Nucleus accumbens (tissue), 56 donors: ENCODE measurements at places on chromosomes 12 and 14.

DNA sequence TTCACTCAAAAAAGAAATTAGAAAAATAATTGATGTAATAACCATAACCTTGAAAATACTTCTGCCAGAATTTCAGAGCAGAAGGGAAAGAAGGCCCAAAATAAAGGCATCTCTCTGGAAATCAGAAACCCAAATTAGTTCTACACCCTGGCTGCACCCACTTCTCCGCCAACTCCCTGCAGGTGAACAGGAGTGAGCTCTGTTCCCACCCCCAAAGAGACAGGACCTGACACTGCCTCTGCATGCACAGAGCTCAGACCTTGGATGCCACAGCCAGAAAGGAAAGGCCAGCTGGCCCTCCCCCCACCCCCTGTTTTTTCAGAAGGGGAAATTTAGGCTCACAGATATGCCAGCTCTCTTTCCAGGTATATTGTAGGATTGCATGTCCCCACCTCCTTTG is 228.2 kb downstream of the BCL11B start:
- DNase-seq: peak; percentile 44

DNA sequence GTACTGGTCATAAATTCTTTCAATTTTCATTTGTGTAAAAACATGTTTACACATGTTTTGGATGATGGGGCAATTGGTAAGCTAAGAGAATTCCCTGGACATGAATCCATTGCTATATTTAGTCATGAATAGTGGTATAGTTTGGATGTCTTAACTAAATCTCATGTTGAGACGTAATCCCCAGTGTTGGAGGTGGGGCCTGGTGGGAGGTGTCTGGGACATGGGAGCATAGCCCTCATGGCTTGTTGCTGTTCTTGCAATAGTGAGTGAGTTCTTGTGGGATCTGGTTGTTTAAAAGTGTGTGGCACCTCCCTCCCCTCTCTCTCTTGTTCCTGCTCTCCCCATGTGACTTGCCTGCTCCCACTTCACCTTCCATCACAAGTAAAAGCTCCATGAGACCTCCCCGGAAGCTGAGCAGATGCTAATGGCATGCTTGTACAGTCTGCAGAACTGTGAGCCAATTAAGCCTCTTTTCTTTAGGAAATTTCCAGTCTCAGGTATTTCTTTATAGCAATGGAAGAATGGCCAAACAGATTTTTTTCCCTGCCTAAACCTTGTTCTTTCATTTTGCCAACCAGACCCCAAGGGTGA is 33.6 kb downstream of the CTSG start:
- no peak for DNase-seq

DNA sequence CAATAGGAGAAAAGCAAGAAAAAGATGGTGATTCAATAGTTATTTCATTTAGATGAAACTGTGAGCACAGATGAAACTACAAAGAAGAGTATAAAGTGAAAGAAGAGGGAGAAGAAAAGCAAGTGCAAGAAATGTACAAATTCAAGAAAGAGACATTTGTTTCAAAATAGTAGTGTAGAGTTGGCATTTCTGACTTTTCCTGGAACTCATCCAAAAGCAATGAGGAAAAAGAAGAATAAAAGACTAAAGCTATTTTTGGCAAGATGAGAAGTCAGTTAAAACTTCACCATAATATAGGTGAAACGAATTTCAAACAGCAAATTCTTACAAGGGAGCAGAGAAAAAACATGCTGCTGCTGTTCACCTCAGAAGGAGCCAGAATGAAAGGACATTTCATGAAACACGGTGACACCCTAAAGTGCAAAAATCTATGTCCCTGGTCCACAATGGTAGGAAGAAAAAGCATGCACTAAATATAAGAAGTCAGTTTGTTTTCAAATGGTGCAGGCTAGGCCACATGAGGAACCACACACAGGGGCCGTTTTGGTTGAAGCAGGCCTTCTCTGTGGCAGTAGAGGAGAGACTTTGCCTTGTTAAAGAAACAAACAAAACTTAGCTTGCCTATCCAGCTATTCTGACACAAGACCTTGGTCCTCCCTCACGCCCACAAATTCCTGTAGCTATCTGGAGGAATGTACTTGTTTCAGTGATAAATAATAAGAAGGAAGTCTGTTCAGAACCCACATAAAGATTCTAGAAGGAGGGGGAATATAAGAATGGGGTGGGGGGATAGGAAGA is 11.1 kb upstream of the CMAS start:
- DNase-seq: no peak

- no peak for DNase-seq
Observed at GRCh38 chr12:4272424-4273272, 914 bp upstream of the CCND2 start.

DNA sequence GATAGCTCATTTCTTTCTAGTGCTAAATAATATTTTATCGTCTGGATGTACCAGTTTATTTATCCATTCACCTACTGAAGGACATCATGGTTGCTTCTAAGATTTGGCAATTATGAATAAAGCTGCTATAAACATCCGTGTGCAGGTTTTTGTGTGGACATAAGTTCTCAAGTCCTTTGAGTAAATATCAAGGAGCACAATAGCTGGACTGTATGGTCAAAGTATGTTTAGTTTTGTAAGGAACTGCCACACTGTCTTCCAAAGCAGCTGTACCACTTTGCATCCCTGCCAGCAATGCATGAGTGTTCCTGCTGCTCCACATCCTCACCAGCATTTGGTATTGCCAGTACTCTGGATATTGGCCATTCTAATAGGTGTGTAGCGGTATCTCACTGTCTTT is 447.4 kb downstream of the MED13L start:
- no peak for DNase-seq

- no peak for DNase-seq
Observed at GRCh38 chr14:60654334-60654821, 5.1 kb upstream of the SIX1 start.

DNA sequence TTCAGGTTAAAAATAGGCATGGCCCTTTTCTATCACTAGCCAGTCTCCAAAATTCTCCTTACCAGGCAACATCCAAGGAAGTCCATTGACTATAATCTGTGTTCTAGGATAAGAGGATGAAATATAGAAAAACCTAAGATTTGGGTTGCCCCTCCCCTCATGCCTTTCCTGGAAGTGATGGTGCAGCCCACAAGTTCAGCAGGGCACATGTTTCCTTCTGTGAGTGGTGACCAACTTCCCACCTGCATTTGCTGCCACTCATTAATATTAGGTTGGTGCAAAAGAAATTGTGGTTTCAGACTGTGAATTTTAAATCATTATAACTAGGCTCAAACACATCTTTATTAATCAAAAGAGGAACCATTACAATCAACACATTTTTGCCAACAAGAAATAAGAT is 250.5 kb upstream of the FKBP4 start:
- DNase-seq: no peak

- no peak for DNase-seq
Observed at GRCh38 chr14:86601813-86602212, 1071.9 kb downstream of the FLRT2 start.

DNA sequence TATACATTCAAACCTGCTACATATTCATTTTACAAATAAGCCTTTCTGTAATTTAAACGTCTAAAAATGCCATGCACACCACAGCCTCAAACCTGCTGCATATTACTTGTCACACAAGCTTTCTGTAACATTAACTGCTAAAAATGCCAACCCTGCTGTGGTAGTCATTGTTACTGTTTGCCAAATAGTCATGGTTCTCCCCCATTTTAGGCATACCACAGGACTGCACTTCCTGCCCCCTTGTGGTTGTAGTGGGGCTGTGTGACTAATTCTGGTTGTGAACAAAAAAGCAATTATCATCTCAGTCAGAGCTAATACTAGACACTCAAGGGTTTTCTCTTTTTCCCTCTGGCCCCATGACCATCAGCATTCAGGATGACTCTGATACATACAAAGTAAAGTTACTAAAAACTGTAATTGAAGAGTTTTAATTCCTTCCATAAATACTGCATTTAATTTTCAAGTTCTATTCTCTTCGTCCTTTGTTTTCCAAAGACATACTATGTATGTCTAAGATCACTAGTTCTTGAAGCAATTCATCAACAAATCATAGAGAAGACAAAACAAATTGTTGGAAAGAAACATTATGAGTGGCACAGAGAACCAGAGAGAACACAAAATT is 5.7 kb upstream of the SLC35F4 start:
- DNase-seq: no peak

DNA sequence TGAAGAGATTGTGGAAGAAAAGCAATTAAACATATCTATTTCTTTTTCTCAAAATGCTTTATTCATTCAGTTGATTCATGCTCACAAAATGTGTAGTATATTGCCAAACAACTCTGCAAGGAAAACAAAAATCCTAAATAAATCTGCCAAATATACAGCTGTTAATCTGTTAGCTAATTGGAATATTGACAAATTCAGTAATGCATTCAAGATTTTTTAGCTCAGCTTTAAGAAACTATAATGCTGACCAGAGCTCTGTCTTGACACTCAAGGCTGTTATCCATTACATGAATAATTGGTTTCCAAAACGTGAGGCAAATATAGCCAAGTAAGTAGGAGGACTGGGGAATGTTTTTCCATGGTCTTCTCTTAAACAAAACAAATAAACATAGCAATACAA is 146.8 kb downstream of the TMTC2 start:
- no peak for DNase-seq

GRCh38 chr12:27425306-27425705 is 21.2 kb upstream of the SMCO2 start:
- no peak for DNase-seq

GRCh38 chr14:61476754-61477410 is 155.5 kb downstream of the PRKCH start:
- no peak for DNase-seq

DNA sequence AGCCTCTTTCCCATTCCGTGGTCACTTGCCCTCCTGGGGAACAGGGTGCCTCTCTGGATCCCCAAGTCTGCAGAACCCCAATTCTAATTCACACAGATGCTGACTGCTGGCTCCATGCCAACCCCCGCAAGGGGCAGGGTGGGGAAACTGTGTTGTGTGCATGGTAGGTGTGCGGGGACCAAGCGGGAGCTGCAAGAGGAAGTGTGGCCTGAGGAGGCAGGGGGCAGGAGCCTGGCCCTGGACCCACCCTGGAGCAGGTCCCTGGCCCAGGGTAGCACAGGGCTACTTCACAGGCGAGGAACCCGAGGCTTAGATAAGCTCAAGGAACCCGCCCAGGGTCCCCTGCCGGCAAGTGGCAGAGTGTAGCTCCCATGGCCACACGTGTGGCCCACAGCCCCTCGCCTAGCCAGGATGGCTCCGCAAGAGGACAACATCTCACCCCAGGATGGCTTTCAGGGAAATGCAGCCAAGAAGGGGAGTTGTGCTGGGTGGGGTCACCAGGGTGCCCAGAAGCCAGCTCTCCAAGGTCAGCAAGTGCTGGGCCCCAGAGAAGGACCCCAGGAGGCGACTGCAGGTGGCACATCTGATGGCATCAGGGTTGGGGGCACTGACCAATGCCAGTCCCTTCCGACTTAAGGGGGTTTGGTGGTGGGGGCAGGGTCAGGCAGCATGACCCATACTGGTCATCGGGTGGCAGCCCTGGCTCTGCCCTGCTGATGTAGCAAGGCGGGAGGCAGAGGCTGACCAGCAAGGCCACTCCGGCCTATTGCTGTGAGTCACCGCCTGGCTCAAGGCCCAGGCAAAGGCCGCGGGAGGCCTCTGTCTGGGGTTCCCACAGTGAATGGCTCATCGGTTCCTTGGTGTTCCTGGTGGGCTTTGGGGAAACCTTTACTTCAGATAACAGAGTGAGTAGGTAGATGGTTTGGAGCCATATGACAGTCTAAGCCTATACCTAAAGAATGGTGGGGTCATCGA is 37.3 kb upstream of the EML1 start:
- DNase-seq: peak; percentile 68

DNA sequence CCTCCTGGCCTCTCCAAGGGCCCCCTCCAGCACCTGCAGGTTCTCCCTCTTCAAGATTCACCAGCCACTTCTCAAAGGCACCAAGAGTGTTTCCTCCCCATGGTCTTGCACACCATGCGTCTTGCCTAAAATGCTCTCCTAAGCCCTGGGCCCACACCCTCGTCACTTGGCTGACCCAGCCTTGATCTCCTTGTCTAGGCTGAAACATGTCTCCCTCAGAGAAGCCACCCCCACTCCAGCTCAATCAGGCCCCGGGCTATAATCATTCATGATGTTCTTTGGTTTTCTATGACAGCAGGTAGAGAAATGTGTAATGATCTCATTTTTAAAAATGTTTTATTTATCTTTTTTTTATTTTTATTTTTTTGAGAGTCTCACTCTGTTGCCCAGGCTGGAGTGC is 88.1 kb downstream of the EFCAB11 start:
- DNase-seq: no peak

- DNase-seq: no peak
Observed at GRCh38 chr14:88195676-88196075, 127.4 kb downstream of the KCNK10 start.

- no peak for DNase-seq
Observed at GRCh38 chr14:60532442-60532841, 23.5 kb downstream of the SIX6 start.

GRCh38 chr14:75662966-75663365 is 1.9 kb downstream of the TTLL5 start:
- no peak for DNase-seq

DNA sequence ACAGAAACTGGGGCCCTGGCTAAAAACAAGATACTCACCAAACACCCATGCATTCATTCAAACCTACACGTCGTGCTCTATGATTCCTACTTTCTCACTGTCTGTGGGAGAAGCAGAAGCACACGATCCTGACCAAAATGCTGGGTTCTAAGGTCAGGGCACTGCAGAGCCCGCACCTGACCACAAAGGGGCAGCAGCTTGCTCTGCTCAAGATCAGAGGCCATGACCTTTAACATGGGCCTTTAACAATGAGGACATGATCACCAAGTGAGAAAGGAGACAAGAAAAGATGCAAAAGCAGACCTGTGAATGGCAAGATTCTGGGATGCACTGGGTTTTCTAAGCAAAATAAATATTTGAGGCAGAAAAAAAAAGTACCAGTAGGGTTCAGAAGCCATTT is 40.1 kb upstream of the VPS33A start:
- DNase-seq: no peak

DNA sequence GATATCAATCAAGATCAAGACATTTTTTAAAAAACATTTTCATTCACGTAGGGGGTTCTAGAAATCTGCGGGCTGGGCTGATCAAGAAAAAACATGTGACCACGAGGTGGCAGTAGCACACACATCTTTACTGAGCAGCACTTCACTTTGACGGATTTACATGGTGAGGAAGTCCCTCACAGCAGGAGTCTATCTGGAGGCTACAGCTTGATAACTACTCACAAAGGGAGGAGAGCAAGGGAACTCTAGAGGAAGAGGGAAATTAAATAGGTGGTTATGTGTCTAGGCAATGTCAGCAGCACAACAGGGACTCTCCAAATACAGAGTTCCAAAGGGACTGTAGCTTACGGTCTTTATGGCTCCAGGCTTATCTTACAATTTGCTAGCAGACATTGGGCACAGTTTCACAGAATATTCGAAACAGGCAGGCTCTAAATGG is 248.1 kb downstream of the DPY19L2 start:
- DNase-seq: no peak

- DNase-seq: no peak
Observed at GRCh38 chr14:93729993-93730392, 58.3 kb downstream of the PRIMA1 start.
